ENCODE measurements at places on chromosomes 1 and 21.

DNA sequence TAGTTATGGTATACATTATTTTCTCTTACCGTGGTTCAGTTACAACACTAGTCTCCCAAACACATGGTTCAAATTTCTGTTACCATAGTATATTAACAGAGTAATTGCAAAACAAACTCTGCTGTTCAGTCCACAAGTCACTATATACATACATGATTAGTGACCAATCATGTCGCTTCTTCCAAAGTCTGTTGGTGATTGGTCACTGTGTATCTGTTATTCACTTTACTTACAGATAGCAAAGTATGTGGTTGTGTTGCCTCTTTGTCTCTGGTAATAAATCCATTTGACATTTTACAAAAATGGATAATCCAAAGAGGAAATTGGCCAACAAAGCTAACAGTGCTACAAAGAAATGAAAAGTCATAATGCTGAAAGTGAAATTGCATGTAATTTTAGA lies 107.2 kb downstream of the RABGAP1L start:
- no peak for DNase-seq

DNA sequence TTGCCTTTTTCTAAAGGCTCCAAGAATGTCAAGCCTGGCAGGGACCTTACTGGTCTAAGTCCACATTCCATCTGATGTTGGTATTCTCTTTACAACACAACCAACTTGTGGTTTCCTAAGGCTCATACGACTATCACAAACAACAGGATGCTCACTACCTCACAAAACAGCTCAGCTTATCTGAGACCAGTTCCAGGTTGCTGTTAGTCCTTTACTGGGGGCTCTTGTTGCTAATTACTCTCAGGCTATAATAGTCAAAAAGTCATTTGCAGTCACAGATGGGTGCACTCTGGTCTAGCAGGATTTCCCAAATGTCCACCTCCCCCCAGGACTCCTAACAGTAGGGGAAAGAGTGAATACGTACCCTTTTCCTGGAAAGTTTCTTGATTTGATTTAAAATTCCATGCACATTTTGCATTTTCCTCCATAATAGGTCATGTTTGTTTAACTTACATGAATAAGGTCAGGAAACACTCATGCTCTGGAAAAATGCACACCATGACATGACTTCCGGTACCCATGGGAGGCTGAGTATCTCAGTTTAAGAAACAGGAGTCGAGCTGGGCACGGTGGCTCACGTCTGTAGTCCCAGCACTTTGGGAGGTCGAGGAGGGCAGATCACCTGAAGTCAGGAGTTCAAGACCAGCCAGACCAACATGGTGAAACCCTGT lies 16.0 kb downstream of the LCK start:
- no peak for DNase-seq

- DNase-seq: no peak
Observed at GRCh38 chr1:78044796-78045562, 787 bp upstream of the GIPC2 start.

DNA sequence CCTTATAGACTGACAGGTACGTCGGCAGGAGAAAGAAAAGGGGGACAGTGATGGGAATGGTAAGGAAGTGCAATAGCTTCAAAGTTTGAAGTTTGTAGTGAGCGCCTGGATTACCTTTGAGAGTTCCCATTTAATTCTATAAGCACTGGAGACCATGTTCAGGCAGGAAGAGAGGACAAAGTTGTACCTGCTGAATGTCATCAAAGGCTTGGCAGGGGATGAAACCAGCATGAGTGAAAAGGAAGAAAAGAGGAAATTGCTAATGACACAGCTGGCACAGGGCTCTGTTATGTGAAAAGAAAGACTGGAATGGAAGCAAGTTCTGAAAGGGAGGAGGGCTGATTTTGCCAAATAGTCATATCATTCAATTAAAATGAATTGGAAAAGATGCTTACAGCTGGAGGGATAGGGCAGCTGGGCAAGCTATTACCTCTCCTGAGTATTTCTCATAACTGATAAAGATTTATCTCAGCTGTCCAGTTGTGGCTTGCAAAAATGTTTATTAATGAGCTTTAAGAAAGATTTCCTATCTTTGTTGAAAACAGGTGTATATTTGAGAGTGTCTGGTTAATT lies 109.2 kb downstream of the HMCN1 start:
- DNase-seq: no peak

DNA sequence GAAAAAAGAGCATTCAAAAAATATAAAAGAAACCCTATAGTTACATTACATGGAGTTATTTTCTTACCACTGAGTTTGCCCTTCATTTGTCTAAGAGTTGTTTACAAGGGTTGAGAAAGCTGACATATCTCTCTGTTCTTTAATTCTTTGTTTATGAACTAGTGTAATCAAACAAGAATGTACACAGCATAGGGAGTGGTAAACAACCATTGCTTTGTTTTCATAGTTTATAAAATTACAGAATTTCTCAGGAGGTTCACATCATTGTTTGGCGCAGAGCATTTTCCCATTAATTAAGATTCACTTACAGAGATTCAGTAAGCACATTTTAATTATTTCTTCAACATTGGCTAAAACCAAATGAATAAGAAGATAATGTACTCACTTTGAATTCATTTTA lies 87.6 kb downstream of the IFI44 start:
- DNase-seq: no peak

DNA sequence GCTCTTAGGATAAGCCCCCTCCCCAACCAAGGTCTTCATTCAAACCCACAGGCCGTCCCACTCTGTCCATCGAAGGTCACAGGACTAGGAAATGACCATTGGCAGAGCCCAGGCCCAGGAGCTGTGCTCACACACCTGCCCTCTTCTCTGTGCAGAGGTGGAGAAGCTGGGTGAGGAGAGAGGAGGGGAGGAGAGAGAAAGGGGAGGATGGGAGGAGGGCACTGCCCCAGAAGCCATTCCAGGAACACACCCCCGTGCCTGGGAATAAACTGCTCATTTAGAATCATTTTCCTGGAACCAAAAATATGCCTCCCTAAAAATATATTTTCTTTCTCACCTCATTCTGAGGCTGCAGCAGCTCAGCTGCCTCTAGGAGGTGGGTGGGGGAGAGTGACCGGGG lies 6.4 kb upstream of the SDC3 start:
- DNase-seq: no peak

GRCh38 chr21:18007121-18007520 lies 188.0 kb upstream of the C21orf91 start:
- DNase-seq: no peak

- DNase-seq: no peak
Observed at GRCh38 chr1:94143809-94144176, 22.8 kb upstream of the ABCA4 start.

DNA sequence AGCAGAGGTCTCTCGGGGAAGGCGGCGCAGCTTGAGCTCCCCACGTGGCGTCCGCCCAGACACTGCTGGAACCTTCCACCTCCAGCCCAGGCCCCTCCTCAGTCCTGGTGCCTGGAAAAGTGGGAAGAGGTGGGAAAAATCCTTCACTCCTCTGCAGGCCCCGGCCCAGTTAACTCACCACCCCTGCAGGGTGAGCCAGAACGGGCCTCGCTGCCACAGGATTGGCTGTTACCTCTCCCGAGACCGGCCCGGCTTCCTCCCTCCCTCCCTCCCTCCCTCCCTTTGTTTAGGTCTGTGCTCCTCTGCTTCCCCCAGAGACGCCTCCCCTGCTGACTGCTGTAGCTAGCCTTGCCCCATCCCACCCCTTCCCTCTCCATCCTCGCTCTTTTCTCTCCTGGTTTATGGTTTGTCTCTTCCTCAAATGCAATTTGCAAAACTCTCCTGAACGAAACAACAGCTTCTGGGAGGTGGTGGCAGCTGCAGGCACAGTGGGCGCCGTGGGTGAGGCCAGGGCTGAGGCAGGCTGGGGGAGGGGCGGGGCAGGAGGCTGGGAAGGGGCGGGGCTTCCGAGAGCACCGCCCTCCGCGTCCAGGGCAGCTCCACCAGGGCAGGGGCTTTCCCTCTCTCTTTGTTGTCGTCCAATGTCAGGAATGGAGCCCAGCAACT lies 6.5 kb downstream of the CAPN9 start:
- peak; percentile 93 for DNase-seq

GRCh38 chr21:40562242-40563002 lies 284.5 kb downstream of the DSCAM start:
- no peak for DNase-seq

All from T47D (cell line).